ENCODE measurements at places on chromosomes 13 and 19. TPM values are rescaled to one million over a fixed set of nuclear protein-coding genes. Genes with fewer than 3 reads are reported as not detected.

The LIN37 gene
- 15.5 TPM for total RNA-seq

The PTH2 gene
- not detected for total RNA-seq

The GPC6 gene
- total RNA-seq: 10.8 TPM

GRCh38 chr13:53197424-53197823, 168.8 kb downstream of the OLFM4 start:
- DNase-seq: no peak

DNA sequence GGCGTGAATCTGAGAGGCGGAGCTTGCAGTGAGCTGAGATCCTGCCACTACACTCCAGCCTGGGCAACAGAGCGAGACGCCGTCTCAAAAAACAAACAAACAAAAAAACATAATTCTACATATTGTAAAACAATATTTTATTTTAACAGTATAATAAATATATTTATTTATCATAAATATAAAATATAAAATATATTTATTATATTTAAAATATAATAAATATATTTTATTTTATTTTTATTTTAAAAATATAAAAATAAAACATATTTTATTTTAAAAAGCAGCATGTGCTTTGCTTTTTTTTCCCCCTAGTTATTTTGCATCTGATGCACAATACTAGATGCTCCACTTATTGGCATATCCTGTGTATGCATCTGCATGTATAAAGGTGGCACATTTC, 1634.6 kb upstream of the PCDH20 start:
- no peak for DNase-seq

DNA sequence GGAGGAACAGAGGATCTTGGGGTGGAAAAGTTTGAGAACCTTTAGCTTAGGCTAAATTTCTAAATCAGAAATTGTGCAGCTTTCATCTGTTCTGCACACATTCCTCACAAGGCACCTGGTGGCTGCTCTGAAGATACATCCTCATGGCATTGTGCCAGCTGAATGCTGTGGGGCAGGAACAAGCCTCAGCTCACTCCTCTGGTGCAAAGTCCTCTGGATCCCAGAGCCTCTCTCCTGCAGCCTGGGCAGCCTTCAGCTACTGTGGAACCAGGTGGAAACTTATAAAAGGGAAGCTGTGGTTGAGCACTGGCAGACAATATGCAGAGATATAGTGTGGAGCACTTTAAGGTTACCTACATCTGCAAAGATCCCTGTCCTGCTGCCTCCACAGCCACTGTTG, 72.3 kb downstream of the KCTD12 start:
- no peak for DNase-seq

- no peak for DNase-seq
Observed at GRCh38 chr19:11541238-11541637, 2.6 kb downstream of the CNN1 start.

Data from H4 (cell line).